T-helper 2 cell (primary cell): ENCODE measurements at places on chromosomes 7 and 10.

DNA sequence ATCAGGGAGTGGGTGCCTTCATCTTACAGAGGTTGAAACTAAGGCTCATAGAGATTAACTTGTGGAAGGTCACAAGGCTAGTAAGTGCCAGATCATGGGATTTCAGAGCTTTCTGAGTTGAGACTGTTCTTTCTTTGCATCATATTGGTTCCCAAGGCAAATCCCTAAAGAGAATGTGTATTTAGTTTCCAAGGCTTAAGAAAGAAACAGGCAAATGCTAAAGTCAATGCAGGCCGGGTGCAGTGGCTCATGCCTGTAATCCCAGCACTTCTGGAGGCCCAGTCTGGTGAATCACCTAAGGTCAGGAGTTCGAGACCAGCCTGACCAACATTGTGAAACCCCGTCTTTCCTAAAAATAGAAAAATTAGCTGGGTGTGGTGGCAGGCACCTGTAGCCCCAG is 19.8 kb downstream of the CDK1 start:
- no peak for DNase-seq

DNA sequence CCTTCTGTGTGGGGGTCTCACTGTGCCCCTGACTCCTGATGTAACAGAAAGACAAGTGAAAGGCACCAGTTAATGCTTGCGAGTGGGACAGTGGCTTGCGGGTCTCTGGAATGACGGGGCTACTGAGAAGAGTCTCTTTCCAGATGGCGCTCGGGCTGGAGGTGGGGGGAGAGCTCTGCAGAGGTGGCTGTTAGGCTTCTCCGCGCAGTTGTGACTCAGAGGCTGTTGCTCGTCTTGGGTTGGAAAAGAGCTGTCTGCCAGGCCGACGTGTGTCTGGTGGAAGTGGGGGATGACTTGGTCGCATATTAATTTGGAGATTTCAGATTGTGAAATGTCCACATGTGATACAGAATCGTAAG is 27.9 kb upstream of the SH2B2 start:
- DNase-seq = no peak

GRCh38 chr10:93742633-93743349 is 14.9 kb upstream of the LGI1 start:
- no peak for DNase-seq

DNA sequence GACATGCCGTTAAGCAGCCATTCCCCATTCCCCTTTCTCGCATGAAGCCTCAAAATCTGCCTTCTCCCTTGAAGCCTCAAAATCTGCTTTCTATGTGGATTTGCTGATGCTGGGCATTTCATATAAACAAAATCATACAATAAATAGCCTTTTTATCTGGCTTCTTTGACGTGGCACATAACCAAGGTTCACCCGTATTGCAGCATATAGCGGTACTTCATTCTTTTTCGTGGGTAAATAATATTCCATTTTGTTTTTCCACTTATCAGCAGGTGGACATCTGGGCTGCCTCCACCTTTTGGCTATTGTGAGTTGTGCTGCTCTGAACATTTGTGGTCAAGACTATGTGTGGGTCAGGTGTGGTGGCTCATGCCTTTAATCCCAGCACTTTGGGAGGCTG is 57.0 kb downstream of the BRI3 start:
- no peak for DNase-seq

- peak; percentile 56 for DNase-seq
These were observed 4.4 kb upstream of the MYL7 start for GRCh38 chr7:44145479-44145968.

GRCh38 chr10:64648915-64649314 is 1127.7 kb downstream of the REEP3 start:
- DNase-seq = no peak

- DNase-seq = no peak
These were observed 162.0 kb downstream of the MAGI2 start for GRCh38 chr7:79291498-79291865.

GRCh38 chr10:84957427-84957826 is 629.0 kb downstream of the CCSER2 start:
- no peak for DNase-seq

GRCh38 chr10:102003541-102003940 is 52.4 kb downstream of the ARMH3 start:
- DNase-seq = no peak

- DNase-seq = no peak
These were observed 23.6 kb upstream of the SEMA4G start for GRCh38 chr10:100945754-100946153.

- no peak for DNase-seq
These were observed 386.8 kb upstream of the POT1 start for GRCh38 chr7:125316466-125316865.

- DNase-seq = no peak
These were observed 76.4 kb downstream of the CELF2 start for GRCh38 chr10:11093771-11094736.

GRCh38 chr7:78081344-78081743 is 282.8 kb downstream of the PHTF2 start:
- no peak for DNase-seq

GRCh38 chr7:20191391-20191869 is 25.8 kb downstream of the MACC1 start:
- DNase-seq = no peak

- DNase-seq = no peak
These were observed 37.7 kb upstream of the R3HCC1L start for GRCh38 chr10:98096731-98097130.

- no peak for DNase-seq
These were observed 7.2 kb upstream of the CADPS2 start for GRCh38 chr7:122893486-122893885.

DNA sequence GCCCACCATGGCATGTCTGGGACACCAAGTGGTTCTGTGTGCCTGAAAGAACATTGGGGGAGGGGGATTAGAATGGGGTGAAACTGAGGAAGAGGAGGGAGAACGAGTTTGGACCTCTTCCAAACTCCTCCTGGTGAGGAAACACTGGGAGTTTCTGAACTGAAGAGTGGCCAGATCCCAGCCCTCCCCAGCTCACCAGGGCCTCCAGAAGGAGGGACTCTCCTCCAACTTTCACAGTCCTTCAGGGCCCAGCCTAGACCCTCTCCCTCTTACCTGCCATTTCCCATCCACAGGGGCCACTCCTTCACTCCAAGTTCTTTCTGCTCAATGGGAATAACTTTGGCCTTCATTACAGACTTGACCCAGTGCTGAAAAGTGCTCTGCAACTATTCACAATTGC is 132.0 kb upstream of the FOXK1 start:
- DNase-seq = no peak

DNA sequence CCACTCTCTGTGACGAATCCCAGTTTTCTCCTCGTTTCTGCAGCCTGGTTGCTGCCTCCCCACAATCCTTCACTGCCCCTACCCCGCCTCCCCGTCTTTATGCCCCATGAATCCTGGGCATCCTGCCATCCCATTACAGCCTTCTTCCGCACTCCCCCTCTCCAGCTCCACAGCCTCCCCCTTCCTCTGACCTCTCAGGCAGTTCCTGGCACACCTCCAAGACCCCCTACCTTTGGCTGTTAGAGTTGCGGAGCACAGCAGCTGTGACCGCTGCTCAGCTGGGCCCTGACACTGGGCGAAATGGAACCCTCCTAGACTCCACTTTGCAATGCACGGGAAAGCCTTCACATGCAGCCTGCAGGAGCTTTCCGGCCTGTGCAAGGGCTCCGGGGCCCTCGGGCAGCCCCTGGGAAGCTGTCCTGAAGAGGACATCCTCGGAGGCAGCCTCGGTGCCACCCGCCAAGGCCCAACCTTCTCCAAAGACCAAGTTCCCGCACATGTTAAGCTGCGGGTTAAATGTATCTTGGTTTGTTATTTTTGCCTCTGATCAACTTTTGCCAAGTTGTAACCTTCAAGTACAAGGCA is 400.7 kb upstream of the MKI67 start:
- no peak for DNase-seq

DNA sequence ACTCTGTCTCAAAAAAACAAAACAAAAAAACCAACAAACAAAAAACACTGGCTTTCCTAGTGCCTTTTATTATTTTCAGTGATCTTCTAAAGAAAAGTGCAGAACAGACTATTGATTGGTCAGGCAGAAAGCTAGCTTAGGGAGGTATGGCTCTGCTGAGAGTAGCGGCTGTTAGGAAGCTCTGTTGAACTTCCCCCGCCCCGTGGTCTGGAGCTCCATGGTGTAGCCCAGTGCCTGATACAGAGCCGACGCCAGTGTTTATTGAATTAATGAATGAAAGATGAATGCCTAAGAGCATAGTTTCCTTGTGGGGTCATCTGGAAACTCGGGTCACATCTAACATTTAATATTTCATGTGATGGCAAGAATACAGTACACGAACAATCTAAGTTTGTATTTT is 90.5 kb upstream of the ARMC3 start:
- DNase-seq = no peak

DNA sequence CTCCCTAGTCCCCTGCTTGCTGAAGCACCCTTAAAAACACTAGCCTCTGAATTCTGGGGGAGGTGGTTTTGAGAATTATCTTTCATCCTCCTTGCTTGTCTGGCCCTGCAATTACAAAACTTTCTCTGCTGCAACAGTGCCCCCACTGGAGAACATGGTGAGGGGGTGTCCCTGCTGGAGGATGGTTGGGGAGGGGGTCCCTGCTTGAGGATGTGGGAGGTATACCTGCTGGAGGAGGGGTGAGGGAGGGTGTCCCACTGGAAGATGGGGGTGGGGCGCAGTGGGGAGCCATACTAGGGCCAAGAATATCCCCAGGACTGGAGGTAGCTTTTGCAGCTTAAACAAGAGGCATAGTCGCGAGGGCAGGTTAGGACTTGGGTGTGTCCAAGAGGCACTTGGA is 3.2 kb upstream of the POLM start:
- DNase-seq = no peak

DNA sequence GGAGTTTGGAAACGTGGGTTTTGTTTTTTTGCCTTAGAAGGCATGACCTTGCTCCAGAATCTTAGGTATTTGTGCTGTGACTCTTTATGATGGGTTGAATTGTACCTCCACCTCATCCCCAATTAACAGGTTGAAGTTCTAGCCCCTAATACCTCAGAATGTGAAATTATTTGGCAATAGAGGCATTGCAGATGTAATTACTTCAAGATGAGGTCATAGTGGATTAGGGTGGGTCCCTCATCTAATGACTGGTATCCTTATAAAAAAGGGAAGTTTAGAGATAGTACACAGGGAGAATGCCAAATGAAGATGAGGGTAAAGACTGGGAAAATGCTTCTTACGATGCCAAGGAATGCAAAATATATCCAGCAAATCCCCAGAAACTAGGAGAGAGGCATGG is 3.0 kb upstream of the FAM200A start:
- no peak for DNase-seq
